Mesenteric fat pad (tissue), 1 donor: ENCODE measurements at places on chromosomes 5 and 9. TPM values are rescaled to one million over a fixed set of nuclear protein-coding genes. Genes with fewer than 3 reads are reported as not detected.

The FBLL1 gene
- total RNA-seq = not detected

The RAB3C gene
- 8.4 TPM for total RNA-seq

GRCh38 chr5:54601411-54602230 is 84.1 kb downstream of the SNX18 start:
- no peak for DNase-seq

- DNase-seq = no peak
Observed at GRCh38 chr5:118687661-118688621, 300.4 kb downstream of the DTWD2 start.

The FCN1 gene
- 27.9 TPM for total RNA-seq

The MARCOL gene
- not detected for total RNA-seq

The SHOC1 gene
- not detected for total RNA-seq

The PALM2AKAP2 gene
- total RNA-seq = 120 TPM

GRCh38 chr5:136656811-136657210 is 291.5 kb upstream of the TRPC7 start:
- no peak for DNase-seq

DNA sequence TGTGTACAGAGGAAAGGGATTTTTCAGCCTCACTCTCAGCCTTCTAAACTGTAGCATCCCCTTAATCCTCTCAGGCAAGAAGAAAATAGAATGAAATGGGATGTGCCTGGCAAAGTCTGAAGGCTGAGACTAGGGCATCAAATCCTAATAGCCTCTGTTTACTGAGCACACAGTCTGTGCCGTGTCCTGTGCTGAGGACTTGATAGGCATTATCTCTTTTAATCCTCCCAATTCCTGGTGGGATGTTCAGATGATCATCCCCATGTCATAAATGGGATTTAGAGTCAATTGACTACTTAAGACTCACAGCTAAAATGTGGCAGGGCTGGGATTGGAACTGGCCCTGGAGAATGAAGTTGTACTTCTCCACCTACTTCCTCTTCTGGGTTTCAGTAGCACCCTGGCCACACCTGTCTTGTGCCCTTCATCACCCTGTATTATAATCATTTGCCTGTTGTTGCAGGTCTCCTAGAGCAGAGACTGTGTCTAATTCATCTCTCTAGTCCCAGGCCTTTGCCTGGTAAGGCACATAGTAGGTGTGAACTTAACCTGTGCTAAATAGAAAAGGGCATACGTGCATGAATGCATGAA is 81.0 kb downstream of the WWC1 start:
- DNase-seq = no peak

DNA sequence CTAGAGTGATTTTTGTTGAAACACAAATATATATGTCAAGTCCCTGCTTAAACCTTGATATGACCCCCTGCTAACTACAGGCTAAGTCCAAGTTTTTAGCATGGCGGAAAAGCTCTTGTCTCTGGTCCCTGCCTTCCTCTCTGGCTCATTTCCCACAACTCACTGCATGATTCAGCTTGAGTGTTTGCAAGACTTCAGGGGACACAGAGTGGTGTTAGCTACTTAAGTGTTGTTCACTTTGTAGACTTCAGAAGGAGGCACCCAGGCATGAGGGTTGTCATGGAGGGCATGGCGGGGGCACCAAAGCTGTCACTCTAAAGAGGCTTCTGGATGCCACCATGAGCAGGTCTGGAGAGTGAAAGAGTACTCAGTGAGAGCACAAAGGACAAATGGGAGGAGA is 362.4 kb upstream of the ACTBL2 start:
- DNase-seq = no peak

The KCTD16 gene
- 0.32 TPM for total RNA-seq

GRCh38 chr5:131322926-131323325 is 59.1 kb downstream of the CDC42SE2 start:
- DNase-seq = no peak

The ANKRD31 gene
- total RNA-seq = 0.13 TPM

The AGXT2 gene
- total RNA-seq = not detected

- DNase-seq = no peak
Observed at GRCh38 chr5:56112526-56113121, 117.9 kb upstream of the IL6ST start.

DNA sequence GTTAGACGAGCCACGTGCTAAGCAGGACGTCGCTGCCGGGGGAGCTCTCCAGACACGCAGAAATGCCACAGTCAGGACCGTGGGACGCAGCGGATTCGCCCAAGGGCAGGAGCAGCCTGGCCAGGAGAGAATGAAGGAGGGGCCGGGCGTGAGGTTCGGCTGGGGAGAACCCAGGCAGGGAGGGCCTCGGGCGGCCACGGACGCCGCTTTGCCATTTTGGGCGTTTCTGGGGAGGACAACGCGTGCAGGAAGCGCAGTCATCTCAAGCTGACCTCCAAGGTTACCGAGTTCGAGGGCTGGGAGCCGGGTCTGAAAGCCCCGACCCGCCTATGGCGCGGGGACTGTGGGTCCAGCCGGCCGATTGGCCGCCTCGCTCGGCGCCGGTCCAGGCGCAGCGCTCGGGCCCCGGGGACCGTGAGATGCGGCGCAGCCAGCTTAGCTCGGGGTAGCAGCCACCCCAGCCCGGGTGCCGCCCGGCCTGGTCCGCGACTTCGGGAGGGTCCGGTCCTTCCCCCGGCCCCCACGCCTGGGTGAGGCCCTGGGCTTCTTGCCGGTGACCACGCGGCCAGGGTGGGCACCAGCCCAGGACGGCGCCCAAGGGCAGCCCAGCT is 760 bp upstream of the MAN1B1 start:
- DNase-seq = no peak

- DNase-seq = no peak
Observed at GRCh38 chr5:116415182-116415581, 159.4 kb downstream of the SEMA6A start.

The NMUR2 gene
- not detected for total RNA-seq

The GGTA1 gene
- total RNA-seq = 6.0 TPM

DNA sequence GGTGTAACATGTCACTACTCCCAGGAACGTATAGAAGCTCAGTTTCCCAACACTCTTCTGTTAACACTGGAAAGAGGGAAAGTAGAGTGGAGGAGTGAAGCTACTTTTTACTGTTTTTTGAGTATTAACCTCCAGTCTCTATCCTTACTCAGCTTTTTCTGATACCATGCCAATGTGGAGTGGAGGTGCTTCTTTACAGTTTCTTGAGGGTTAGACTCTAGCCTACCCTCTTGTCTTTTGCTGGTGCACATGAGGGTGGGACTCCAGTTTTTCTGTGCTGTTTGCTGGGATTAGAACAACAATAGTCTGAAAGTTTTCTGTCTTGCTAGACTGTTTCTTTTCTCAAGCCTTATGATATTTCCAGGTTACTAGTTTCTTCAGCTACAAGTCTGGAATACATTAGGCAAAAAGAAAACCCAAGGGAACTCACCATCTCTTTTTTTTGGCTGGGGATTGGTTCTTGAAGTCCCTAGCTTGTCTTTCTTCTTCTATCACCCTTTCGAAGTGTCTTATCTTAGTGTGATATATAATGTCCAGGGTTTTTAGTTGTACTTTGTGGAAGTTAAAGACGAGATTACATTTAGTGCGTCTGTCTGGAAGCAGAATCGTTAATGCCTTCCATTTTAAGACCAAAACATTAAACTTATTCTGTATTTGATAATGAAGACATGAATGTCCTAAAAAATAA is 35.9 kb downstream of the PRR16 start:
- DNase-seq = no peak

The ECM2 gene
- 71.3 TPM for total RNA-seq

- no peak for DNase-seq
Observed at GRCh38 chr5:88672644-88673252, 210.2 kb downstream of the MEF2C start.

DNA sequence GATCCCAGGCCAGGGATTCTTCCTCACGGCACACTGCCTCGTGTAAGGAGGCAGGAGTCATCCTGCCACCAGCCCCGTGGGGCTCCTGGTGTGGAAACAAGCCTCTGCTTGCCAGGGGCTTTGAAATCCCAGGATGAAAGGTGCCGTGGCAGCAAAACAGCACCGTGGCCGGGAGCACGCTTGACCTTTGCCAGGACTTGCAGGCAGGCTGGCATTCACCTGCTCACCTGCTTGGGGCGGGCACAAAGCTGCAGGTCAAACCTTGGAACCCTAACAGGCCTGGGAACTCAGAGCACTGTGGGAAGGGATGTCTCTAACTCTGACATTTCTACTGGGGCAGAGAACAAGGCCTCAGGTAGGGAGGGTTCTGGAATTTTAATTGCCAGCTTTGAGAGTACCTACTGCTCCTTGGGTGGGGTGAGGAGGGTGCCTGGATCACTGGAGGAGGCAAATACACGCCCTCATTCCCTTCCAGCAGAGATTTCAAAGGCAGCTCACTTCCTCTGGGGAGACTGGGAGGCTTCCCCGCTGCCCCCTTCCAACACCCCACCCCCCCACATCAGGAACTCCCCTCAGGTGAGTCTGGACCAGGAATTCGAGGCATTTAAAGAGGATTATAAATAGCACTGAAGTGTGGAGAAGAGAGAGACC is 45.6 kb upstream of the STXBP1 start:
- DNase-seq = no peak

The LHX3 gene
- not detected for total RNA-seq

GRCh38 chr9:108469654-108470053 is 386.1 kb downstream of the ACTL7B start:
- no peak for DNase-seq

DNA sequence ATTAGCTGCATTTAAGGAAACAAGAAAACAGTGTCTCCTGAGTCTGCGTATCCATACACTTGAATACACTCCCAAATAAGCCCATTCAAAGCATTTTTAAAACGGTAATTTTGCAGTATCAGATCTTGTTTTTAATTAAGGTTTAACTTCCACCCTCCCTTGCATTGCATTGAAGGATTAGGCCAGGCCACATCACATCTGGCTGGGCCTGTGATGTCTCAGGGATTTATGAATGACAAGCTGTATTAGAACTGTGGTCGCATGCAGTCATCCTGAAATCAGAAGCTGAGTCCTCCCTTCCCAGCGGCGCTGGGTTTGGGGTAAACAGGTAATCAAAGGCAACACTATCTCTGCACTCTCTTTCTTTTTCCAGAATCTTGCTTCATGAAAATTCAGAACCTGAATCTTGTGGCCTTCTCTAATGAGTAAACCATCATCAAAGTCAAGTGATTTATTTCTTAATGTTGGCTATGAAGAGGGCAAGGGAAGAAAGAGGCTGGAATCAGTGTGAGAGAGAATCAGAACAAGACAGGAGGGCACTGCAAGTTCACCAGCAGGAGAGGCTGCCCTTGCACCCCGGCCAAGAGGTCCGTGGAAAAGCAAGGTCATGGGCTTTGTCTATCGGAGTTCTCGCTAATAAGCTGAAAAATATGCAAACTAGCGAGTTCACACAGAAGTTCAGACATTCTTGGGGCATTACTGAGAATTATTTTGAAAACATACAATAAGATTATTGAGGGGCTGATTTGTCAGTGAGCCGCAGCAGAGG is 80.0 kb upstream of the ZSWIM6 start:
- DNase-seq = no peak

DNA sequence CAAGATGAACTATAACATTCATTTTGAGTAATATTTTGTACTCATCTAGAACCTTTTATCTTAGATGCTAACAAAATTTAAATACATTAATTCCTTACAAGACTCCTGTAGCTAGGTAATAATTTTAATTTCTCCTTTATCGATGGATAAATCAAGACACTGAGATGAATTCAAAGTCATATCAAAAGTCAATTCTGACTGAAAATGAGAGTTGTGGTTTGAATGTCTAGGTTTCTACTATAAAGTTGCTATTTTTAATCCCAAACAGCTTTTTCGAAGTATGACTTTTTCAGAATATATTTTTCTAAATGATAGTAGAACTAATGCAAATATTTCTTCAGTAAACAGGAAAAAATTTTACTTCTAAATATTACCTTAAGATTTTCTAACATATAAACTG is 491.7 kb upstream of the FAM174A start:
- DNase-seq = no peak

The MOCS2 gene
- 27.9 TPM for total RNA-seq

The PKN3 gene
- 14.7 TPM for total RNA-seq

DNA sequence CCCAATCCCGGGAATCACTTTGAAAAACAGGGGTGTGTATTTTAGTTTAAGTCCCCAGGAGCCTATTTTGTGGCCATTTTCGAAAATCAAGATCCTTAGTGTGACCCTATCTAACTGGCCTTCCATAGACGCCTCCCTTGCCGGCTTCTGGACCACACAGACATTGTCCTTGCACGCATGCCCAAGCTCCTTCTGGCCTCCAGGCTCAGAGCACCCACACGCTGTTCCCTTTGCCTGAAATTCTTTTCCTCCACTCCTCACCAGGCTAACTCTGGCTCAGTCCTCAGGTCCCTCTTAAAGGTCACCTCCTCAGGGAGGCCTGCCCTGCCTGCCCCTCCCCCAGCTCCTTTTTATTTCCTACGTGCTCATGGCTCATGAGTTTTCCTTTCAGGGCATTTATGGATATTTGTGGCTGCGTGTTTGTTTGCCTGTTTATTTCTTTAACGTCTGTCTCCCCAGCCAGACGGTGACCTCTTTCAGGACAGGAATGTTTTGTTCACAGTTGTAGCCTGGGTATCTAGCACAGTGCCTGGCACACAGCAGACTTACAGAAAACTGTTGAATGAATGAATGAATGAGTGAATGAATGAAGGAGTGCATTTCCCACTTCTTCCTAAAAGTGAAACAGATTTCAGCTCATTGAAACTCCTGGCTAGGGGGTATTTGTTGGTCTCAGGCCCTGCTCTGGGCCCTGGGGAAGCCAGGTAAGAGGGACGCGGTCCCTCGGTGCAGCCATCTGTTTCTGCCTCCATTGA is 79.1 kb upstream of the IER5L start:
- peak; percentile 68 for DNase-seq

DNA sequence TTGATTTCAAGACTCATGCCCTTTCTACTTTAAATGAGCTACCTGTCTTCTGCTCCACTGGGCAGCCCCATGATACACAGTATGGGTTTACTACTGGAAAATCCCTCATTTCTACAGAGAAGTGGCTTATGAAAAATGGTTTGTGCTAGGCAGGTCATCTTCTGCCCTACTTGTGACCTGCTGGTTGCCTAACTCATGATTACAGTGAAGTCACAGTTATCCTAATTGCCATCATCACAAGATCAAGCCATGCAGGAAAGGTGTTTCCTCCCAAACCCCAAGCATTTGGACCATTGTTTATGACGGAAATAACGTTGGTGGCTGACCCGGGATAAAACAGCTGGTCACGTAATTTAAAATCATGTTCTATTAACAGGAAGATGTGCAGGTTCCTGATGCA is 330.6 kb downstream of the ACTL7B start:
- DNase-seq = no peak

The INSL6 gene
- total RNA-seq = not detected
